GM19239 (cell line): ENCODE measurements at places on chromosomes 12 and 14.

- DNase-seq, result no peak
Observed at GRCh38 chr12:18296909-18297280, 35.6 kb downstream of the PIK3C2G start.

DNA sequence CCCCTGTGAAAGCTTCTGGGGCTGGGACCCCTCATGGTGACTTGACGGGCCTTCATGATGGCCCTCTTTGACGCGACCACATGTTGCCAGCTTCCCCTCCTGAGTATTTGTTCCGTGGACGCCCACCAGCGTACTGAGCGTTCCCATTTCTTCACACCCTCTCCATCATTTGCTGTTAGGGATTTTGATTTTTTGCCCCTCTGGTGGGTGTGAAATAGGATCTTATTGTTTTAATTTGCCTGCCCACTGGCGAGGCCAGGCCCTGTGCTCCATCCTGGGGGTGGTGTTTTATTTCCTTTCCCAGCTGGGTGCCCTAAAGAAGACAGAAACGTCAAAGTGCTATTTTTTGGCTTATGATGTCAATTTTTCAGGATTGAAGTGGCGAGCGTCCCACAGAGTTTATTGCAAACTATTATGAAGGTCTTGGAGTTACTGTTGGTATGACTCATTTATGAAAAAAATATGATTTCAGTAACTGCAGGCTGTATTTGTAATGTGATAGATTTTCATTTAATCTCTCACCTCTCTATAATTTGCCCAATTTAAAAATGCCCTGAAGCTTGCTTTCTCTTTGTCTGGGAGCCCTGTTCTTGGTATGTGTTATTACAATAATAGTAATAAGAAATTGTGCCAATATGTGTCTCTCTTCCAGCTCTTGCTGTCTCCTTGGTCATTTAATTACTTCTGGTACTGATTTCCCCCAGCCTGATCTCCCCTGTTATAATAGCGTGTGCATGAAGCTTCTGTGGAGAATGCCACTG is 99.6 kb downstream of the SLC25A47 start:
- no peak for DNase-seq

- DNase-seq, result no peak
Observed at GRCh38 chr14:62373944-62374343, 611.7 kb downstream of the SNAPC1 start.

- no peak for DNase-seq
Observed at GRCh38 chr12:71442567-71442931, 3.0 kb downstream of the LGR5 start.

DNA sequence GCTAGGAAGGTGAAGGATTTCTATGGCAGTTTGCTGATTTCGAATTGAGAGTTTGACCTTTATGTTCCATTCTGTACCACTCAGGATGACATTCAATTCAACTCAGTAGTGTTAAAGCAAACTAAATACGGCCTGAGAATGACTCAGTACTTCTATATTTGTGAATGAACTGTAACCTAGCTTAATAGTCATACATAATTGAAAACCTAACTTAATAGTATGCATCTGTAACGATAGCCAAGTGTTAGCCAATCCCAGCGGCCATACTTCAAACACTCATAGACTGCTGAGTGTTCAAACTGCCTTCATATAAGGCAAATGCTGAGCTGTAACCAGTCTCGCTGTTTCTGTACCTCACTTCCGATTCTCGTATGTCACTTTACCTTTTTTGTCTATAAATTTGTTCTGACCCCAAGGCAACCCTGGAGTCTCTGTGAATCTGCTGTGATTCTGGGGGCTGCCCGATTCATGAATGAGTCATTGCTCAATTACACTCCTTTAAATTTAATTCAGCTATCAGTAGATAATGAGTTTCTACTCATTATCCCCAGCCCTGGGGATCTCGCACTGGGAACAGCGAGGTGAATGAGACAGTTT is 98.5 kb upstream of the SLC24A4 start:
- no peak for DNase-seq

- DNase-seq, result no peak
Observed at GRCh38 chr12:105504286-105504685, 173.8 kb downstream of the C12orf75 start.

DNA sequence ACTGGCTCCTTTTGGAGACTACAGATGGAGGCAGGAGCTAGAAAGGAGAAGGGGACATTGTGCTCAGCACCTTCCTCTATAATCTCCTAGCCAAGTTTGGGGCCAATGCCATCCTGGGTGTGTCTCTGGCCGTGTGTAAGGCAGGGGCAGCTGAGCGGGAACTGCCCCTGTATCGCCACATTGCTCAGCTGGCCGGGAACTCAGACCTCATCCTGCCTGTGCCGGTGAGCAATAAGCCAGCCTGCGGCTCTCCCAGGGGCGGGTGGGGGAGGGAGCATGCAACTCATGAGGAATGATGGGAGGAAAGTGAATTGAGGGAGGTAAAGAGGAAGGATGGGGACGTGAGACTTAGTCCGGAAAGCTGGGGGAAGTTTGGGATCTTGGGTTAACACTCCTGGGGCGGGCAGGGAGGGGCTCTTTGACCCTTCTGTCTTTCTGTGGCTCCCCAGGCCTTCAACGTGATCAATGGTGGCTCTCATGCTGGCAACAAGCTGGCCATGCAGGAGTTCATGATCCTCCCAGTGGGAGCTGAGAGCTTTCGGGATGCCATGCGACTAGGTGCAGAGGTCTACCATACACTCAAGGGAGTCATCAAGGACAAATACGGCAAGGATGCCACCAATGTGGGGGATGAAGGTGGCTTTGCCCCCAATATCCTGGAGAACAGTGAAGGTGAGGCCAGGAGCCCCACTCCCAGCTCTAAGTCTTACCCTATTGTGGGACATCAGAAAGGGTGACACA is 3.3 kb downstream of the ENO2 start:
- DNase-seq, result no peak

- no peak for DNase-seq
Observed at GRCh38 chr14:87131879-87132278, 861.1 kb downstream of the GALC start.

DNA sequence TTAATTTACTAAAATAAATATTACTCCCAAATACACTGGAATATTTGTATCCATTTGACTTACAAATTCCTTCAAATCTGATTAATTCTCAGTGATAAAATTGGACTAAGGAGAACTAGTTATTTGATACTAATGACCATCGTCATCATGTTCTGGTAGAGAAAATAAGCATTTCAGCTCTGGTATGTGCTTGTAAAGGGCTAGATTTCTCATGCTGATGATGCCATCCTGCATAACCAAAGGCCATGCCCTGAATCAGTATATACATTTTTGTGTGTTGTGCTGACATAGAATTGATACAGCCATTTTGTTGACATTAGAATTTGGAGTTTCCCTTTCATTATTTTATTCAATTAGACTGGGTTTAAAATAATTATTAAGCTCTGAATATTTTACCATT is 148.9 kb downstream of the PCNX1 start:
- DNase-seq, result no peak
